ENCODE measurements at places on chromosomes 5 and 9.

- no peak for DNase-seq
Observed at GRCh38 chr5:94240596-94240992, 377.8 kb downstream of the KIAA0825 start.

DNA sequence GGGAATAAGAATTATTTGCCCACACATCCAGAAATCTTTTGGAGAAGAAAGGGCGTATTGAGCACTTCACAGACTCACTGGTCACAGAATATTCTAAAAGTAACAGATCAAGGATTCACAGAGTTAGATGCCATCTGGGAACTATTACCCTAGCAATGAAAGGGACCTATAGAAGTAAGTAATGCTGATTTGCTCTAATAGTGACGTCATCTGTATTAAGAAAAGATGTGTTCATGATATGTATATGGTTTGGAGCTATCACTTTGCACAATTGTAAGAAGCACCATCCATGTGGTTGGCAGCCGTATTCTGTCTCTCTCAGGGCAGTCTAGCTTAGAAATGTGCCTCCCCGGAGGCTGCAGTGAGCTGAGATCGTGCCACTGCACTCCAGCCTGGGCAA is 52.8 kb upstream of the SV2C start:
- no peak for DNase-seq

GRCh38 chr9:89482901-89483361 is 15.0 kb downstream of the SEMA4D start:
- no peak for DNase-seq

DNA sequence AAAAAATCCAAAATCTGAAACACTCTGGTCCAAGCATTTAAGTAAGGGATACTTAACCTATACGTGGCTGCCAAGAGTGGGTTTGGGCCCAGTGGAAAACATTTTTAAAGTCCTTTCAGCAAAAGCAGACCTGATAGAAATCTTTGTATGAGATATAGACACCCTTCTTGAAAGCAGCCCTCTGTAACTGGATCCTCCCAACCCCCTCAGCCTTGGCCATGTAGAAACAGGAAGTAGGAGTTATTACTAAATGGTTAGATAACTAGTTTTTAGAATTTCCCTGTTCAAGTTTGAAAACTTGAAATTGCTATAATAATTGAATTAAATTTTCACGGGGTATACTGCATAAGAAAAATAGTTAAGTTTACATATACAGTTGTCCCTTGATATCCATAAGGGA is 111.3 kb upstream of the PCA3 start:
- peak; percentile 23 for DNase-seq

DNA sequence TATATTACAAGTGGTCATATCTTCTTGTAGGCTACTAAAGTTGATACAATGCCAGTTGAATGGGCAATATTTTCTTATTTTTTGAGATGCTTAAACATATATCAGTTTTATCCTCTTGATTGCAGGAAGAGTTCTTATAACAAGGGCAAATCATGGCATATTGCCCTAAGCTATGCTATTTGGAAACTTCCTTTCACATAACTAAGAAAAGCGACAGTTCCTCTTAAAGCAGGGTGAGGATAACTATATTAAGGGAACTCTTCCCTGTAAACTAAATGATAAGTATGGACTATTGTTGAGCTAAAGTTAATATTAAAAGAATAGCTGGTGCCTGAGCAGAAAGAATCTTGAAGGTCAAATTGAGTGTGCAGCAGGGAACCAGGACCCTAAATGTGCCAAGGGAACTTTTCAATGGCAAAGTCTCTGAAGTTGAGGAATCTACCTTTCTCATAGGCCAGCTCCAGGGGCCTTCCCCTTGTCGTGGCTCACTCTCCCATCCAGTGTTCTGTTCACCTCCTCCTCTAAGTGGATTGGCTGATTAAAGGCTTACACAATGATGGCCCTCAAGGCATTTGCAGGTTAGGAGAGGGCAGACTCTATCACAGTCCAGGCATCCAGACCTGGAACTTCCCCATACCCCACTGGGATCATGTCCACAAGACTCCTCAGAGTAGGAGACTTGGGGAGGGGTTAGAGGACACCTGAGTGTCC is 26.8 kb downstream of the FYB1 start:
- no peak for DNase-seq

- DNase-seq = no peak
Observed at GRCh38 chr5:34827588-34828506, 11.1 kb upstream of the TTC23L start.

- no peak for DNase-seq
Observed at GRCh38 chr5:149271195-149271715, 404 bp upstream of the AFAP1L1 start.

- no peak for DNase-seq
Observed at GRCh38 chr9:124231095-124231737, 26.5 kb upstream of the NEK6 start.

GRCh38 chr5:137072361-137073115 is 426.6 kb downstream of the SPOCK1 start:
- DNase-seq = no peak

DNA sequence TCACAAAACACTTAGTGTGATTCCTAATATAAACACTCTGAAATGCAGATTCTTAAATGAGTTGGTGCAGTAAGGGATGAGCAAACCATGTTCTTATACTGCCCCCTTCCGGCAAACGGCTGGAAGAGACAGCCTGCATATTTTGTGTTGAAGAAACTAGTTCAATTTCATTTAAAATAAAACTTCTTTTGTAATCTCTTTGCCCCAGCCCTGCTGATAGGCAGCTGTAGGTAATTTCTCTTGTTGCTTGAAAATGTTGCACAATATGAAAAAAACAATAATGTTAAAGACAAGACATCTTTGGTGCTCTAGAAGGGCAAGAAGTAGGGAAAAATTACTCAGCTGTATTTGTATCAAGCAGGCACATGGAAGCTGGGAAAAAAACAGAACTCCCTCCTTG is 89.7 kb upstream of the CCNG1 start:
- DNase-seq = peak; percentile 0

- no peak for DNase-seq
Observed at GRCh38 chr9:136015656-136016571, 54.7 kb upstream of the UBAC1 start.

- DNase-seq = no peak
Observed at GRCh38 chr5:101482931-101483330, 579.8 kb upstream of the ST8SIA4 start.

GRCh38 chr9:86534572-86535258 is 180.5 kb upstream of the TUT7 start:
- no peak for DNase-seq

DNA sequence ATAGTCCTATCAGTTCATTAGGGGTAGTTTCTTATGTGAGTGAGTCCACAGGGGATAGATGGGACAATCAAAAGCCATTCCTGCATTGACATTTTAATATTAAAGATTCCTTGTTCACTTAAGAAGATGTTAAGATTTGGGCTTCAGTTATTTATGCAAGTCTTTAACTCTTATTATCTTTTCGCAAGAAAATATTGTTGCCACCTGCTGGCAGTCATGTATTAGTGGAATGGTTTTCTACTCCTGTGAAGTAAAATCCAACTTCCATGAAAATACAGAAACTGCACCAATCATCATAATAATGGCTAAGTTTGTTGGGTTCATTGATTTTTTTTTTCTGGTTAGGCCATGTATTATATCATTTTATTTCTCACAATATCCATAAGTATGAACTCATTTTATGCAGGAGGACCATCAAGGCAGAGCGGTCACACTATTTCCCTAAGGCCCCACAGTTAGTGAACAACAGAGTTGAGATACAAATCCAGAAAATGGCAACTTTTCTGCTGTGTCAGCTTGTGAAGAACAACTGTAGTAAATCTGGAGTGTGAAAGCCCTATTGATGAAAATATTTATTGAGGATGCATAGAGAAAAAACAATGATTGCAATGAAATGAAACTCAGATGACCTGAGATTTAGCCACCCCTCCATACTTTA is 88.5 kb upstream of the TXNDC8 start:
- DNase-seq = no peak

GRCh38 chr9:76658510-76659231 is 105.6 kb upstream of the PCA3 start:
- peak; percentile 49 for DNase-seq

DNA sequence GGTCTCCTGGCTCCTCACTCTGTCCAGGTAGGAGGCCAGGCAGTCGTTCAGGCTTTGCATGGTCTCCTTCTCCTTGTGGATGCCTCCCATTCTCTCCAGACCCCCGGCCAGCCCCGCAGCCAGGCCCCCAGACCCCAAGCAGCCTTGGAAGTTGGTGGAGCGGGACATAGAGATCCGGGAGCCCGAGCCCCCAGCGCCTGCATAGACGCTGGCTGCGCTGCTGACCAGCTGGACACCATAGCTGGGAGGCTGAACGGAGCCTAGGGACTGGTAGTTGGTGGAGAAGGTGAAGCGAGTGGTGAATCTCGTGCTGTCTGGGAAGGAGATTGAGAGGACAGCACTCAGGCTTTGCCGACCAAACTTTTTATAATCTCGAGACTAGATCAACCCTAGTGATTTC is 35.9 kb downstream of the FOXI1 start:
- DNase-seq = no peak

DNA sequence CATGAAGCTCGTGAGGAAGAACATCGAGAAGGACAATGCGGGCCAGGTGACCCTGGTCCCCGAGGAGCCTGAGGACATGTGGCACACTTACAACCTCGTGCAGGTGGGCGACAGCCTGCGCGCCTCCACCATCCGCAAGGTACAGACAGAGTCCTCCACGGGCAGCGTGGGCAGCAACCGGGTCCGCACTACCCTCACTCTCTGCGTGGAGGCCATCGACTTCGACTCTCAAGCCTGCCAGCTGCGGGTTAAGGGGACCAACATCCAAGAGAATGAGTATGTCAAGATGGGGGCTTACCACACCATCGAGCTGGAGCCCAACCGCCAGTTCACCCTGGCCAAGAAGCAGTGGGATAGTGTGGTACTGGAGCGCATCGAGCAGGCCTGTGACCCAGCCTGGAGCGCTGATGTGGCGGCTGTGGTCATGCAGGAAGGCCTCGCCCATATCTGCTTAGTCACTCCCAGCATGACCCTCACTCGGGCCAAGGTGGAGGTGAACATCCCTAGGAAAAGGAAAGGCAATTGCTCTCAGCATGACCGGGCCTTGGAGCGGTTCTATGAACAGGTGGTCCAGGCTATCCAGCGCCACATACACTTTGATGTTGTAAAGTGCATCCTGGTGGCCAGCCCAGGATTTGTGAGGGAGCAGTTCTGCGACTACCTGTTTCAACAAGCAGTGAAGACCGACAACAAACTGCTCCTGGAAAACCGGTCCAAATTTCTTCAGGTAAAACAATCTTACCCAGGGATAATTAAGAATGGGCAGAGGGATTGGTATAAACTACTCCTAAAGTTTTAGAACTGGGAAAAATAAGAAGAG is 12.9 kb downstream of the ITGA1 start:
- DNase-seq = no peak

- DNase-seq = peak; percentile 68
Observed at GRCh38 chr9:95078939-95079338, 238.6 kb downstream of the FANCC start.

DNA sequence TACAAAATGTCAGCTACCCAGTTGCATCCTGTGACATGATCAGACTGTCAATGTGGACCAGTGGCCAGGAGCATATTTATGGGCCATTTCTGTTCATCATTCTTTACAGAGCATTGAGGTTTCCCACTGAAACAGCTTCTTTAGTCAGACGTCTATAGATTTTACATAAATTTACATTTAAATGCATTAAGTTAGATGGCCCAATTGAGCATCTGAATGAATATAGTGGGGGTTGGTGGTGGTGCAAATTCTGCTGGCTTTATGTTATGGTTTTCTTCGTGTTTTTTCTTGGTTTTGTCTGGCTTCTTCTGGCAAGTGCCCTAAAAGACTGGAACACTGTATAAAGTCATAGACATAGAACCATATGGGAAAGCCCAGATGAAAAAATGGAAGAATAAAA is 214.1 kb downstream of the PJA2 start:
- no peak for DNase-seq

DNA sequence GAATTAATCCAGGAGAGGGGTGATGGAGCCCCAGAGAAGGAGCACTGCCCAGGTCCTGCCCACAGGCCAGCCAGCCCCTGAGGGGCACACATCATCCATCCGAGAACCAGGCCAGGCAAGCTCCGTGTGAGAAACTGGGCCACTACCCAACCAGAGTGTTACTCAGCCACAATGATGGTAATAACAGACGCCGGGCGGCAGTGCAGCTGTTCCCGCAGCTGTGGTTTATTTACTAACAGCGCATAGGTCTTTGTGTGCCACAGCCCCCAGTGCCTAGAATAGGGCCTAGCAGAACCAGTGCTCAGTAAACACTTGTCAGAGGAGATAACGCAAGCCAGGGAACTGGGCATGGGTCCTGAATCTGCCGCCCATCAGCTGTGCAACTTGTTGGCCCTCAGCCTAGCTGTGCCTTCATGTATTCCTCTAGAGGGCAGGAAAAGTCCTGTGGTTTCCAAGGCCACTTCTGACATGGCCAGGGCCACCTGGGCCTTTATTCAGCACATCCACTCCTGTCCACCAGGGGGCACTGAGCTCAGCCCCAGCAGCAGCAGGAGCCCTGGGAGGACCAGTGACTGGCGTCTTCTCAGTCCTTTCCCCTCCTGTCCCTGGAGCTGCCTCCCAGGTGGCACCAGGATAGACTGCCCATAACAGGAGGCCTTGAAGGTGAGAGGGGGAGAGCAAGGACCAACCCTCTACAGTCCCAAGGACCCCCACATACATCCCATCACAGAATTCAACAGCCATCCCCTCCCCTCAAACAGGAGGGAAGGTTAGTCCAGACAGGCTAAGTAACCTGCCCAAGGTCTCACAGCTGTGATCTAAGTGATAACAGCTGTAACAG is 2.1 kb downstream of the MXD3 start:
- peak; percentile 39 for DNase-seq

DNA sequence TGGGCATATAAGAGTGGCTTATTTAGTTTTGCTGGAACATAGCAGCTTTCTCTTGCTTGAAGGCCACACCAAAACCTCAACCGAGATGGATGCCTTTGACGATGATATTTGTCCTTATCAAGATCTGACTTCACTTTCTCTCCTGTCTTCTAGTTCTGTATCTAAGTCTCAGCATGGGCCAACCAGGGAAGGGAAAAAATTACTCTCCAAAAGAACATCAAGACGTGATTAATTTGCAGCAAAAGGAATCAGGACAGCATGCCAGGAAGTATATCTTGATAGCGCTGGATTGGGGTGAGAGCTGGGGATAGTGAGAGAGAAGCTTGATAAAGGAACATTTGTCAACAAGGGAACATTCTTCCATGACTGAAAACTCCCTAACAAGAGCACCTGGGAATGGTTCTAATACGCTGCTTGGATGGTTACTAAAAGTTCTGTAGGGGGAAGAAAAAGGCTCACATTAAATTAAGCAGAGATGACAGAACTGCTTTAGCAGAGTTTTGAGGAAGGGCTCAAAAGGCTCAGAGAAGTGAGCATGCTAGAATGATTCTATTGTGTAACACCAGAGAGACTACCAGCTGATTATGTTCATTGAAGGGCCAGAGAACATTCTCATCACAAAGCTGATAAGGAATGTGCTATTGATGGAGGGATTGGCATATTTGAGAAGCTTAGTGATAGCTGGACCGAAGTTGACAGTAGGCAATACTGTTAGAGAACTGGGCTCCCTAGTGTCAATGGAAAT is 21.6 kb upstream of the ANXA1 start:
- no peak for DNase-seq

All from NCI-H510A treated with DMSO at 0.1 percent for 48 hours (cell line).